ENCODE measurements at places on chromosomes 7 and 10. TPM values are rescaled to one million over a fixed set of nuclear protein-coding genes. Genes with fewer than 3 reads are reported as not detected.

DNA sequence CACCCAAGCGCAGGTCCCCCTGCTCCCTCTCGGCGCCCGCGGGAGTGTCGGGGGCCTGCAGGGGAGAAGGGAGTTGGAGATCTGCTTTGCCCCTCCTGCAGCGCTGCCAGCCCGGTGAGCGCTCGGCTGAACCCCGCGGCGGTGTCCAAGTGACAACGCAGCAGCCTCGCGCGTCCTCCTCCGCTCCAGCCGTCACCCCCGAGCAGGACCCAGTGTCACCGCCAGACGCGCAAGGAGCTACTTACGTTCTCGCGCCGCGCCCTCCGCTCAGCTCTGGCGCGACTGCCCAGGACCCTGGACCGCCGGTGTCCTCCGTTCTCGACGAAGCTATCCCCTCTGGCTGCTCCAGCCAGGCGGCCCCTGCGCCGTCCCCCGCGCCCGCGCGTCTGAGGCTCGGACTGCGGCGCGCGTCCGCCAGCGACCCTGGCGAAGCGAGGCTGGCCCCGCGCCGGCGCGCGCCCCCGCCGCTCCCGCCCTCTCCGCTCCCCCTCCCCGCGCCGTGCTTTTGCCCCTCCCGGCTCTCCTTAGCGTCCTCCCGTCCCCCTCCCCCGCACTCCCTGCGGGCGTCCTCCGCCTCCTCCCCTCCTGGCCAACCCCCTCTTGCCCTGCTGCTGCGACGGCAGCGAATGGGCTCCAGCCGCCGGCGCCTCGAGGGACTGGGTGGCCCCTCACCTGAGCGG, at the start of gene NRCAM:
Gene NRCAM, minus strand, starts transcription at position 439 of the 680 bp plus-strand sequence. CDS start 216,372 bp downstream, outside the sequence.
- peaks cover 46% of the 10 kb centered on the region for H3K4me1 ChIP-seq
- H3K4me3 ChIP-seq: peak within 1 kb of the TSS; percentile 89
- H3K27ac ChIP-seq: peak within 1 kb of the TSS; percentile 62
- H3K27me3 ChIP-seq: peaks cover 14% of the 10 kb centered on the region
- peak; percentile 76 for DNase-seq
- H3K36me3 ChIP-seq: no peaks in the 10 kb centered on the region

GRCh38 chr10:50395271-50395670, 144.0 kb upstream of the ASAH2 start:
- no peak overlapping the region for H3K4me3 ChIP-seq
- peaks cover 13% of the 10 kb centered on the region for H3K36me3 ChIP-seq
- DNase-seq: no peak
- no peaks in the 10 kb centered on the region for H3K27me3 ChIP-seq

DNA sequence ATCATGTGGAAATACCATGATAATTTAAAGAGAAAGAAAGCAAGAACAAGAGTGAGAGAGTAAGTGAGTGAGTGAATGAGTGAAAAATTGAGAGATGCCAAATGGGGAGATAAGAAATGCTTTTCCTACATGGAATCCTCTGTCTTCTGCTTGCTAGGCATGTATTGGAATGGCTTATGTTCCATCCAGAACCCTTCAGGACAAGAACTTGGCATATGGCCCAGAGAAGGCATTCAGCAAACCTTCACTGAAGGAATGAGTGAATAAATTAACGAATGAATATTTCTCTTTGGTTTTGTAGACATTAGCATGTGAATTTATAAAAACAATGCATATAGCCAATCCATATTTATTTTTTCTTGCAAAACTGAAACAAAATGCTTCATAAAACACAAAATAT, 162.2 kb downstream of the LRRTM3 start:
- H3K36me3 ChIP-seq: no peaks in the 10 kb centered on the region
- no peaks in the 10 kb centered on the region for H3K27me3 ChIP-seq
- no peak for DNase-seq
- H3K4me1 ChIP-seq: no peaks in the 10 kb centered on the region

The UCN3 gene
- total RNA-seq: not detected

- H3K27ac ChIP-seq: no peak overlapping the region
- peaks cover 30% of the 10 kb centered on the region for H3K27me3 ChIP-seq
- no peaks in the 10 kb centered on the region for H3K36me3 ChIP-seq
- H3K4me3 ChIP-seq: no peak overlapping the region
Measured at GRCh38 chr10:637771-638195, 51.7 kb downstream of the DIP2C start.

DNA sequence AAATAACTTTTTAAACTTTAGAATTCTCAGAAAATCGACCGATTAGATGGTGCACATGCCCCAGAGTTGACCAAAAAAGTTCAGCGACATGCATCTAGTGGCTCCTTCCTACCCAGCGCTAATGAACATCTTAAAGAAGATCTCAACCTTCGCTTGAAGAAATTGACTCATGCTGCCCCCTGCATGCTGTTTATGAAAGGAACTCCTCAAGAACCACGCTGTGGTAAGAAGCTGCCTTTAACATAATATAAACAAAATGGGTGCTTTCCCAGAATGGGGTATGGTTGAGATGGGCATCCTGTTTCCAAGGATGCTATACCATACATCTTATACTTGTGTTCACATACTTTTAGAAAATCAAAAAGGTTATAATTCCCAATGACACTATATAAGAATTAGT, 24.6 kb downstream of the GLRX3 start:
- H3K4me1 ChIP-seq: peaks cover 16% of the 10 kb centered on the region
- no peak for DNase-seq
- H3K27me3 ChIP-seq: no peaks in the 10 kb centered on the region
- no peak overlapping the region for H3K4me3 ChIP-seq
- no peak overlapping the region for H3K27ac ChIP-seq

DNA sequence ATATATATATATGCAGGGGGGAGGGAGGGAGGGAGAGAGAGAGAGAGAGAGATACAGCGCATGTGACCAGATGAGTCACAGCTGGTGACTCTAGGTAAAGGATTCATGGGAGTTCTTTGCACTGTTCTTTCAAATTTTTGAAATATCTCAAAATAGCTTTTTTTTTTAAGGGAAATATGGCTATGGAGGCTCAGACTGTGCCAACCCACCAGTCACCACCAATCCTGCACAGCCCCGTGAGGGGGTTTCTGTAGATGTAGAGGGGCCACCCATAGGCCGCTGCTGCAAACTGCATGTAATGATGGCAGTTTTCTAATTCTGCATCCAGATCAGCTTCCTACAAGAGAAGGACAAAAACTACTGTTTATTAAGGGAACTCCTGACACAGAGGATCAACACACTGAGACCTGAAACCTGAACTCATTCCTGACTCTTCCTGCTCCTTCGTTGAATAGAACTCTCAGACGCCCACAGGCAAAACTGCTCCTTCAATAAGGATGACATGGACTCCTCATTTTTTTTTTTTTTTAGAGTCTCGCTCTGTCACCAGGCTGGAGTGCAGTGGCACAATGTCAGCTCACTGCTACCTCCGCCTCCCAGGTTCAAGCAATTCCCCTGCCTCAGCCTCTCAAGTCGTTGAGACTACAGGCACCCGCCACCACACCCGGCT, 17.3 kb downstream of the DAGLB start:
- no peaks in the 10 kb centered on the region for H3K27me3 ChIP-seq
- H3K4me3 ChIP-seq: no peak overlapping the region
- H3K4me1 ChIP-seq: peaks cover 3% of the 10 kb centered on the region
- no peak for DNase-seq
- no peak overlapping the region for H3K27ac ChIP-seq

- peak overlapping the region; percentile 24 for H3K4me3 ChIP-seq
- DNase-seq: no peak
- H3K27me3 ChIP-seq: no peaks in the 10 kb centered on the region
- peaks cover 53% of the 10 kb centered on the region for H3K4me1 ChIP-seq
Measured at GRCh38 chr10:63262430-63263073, 129.4 kb downstream of the NRBF2 start.

DNA sequence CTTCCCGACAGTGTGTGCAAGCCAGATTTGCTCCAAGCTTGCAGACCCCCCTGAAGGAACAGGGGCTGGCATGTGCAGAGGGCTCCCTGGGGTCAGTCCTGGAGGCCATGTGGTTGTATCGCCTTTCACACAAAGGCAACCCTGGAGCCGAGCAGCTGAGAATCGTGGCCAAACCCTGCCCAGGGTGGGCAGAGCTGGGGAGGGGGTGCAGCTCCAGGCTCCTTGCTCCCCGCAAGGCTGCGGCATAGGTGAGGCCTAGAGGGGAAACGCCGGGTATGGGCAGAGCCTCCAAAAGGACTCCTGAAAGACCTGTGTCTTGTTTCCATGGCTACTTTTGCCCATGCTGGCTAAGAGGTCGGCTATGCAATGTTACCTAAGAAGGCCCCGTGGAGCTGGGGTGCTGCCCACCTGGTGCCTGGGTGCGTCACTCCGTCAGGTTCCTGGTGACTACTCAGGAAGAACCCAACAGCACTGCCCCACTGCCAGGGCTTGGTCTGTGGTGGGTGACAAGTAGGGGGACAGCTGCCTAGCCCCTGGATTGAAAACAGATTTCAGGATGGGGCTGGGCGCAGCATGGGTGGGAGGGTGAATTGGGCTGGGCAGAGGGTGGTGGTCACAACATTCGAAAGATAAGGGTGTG, 171.0 kb upstream of the SHH start:
- H3K27ac ChIP-seq: no peak overlapping the region
- H3K4me3 ChIP-seq: no peak overlapping the region

- no peaks in the 10 kb centered on the region for H3K36me3 ChIP-seq
- peaks cover 8% of the 10 kb centered on the region for H3K27me3 ChIP-seq
- no peak for DNase-seq
Measured at GRCh38 chr10:121616291-121616690, 18.0 kb upstream of the FGFR2 start.

GRCh38 chr7:36366718-36367560, 22.7 kb upstream of the ANLN start:
- no peaks in the 10 kb centered on the region for H3K27me3 ChIP-seq
- no peaks in the 10 kb centered on the region for H3K36me3 ChIP-seq
- H3K27ac ChIP-seq: peak overlapping the region; percentile 63

- H3K4me3 ChIP-seq: no peak overlapping the region
- H3K27me3 ChIP-seq: no peaks in the 10 kb centered on the region
- H3K27ac ChIP-seq: peak overlapping the region; percentile 27
- DNase-seq: no peak
- H3K4me1 ChIP-seq: peaks cover 68% of the 10 kb centered on the region
Measured at GRCh38 chr10:102283488-102283887, 38.2 kb downstream of the GBF1 start.

- peaks cover 17% of the 10 kb centered on the region for H3K4me1 ChIP-seq
- H3K4me3 ChIP-seq: peak overlapping the region; percentile 41
- peaks cover 76% of the 10 kb centered on the region for H3K27me3 ChIP-seq
- H3K36me3 ChIP-seq: no peaks in the 10 kb centered on the region
Measured at GRCh38 chr7:20798081-20798693, 11.5 kb upstream of the SP8 start.

The OR2A1 gene
- total RNA-seq: not detected

The SLC13A4 gene
- not detected for total RNA-seq

GRCh38 chr7:15963206-15963605, 276.7 kb upstream of the MEOX2 start:
- no peaks in the 10 kb centered on the region for H3K27me3 ChIP-seq
- H3K4me1 ChIP-seq: no peaks in the 10 kb centered on the region
- no peak overlapping the region for H3K27ac ChIP-seq
- H3K36me3 ChIP-seq: no peaks in the 10 kb centered on the region

DNA sequence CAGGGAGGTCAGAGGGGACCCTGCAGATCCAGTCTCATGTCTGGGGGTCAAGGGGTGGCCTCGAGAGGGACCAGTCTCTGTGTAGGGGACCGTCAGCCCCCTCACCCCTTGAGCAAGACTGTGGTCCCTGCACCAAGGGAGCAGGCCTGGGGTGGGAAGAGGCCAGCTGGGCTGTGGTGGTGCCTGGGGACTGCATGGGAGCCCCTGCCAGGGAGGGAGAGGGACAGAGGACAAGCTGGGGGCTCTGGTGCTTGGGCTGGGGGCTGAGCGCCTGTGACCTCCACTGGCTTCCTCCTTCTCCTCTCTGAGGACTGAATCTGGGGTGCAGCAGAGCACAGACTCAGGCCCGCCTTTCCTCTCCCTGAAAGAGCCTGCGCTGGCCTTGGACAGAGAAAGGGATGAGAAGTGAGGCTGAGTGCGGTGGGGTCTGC, 771 bp upstream of the PILRB start:
- peaks cover 14% of the 10 kb centered on the region for H3K4me1 ChIP-seq
- H3K27me3 ChIP-seq: no peaks in the 10 kb centered on the region
- H3K27ac ChIP-seq: peak overlapping the region; percentile 47
- no peak for DNase-seq
- H3K36me3 ChIP-seq: peaks cover 40% of the 10 kb centered on the region

The CC2D2B gene
- not detected for total RNA-seq

GRCh38 chr10:72850861-72851260, 42.7 kb upstream of the OIT3 start:
- no peak for DNase-seq
- peaks cover 2% of the 10 kb centered on the region for H3K4me1 ChIP-seq
- H3K4me3 ChIP-seq: no peak overlapping the region
- no peaks in the 10 kb centered on the region for H3K27me3 ChIP-seq
- H3K27ac ChIP-seq: no peak overlapping the region
- peaks cover 8% of the 10 kb centered on the region for H3K36me3 ChIP-seq
